Posterior cingulate gyrus (tissue), 11 donors: ENCODE measurements at places on chromosomes 7 and 10.
A peak's percentile ranks its signal among the peaks of the same experiment; 100 is the strongest.

GRCh38 chr7:25894902-25895791 is 256.9 kb upstream of the NFE2L3 start:
- peak; percentile 62 for DNase-seq

- no peak for DNase-seq
Measured at GRCh38 chr10:132443605-132443982, 46.6 kb downstream of the PWWP2B start.

GRCh38 chr7:70436790-70437350 is 695.1 kb upstream of the GALNT17 start:
- DNase-seq, result no peak

- DNase-seq, result no peak
Measured at GRCh38 chr7:73596191-73597065, 18.0 kb upstream of the TBL2 start.

DNA sequence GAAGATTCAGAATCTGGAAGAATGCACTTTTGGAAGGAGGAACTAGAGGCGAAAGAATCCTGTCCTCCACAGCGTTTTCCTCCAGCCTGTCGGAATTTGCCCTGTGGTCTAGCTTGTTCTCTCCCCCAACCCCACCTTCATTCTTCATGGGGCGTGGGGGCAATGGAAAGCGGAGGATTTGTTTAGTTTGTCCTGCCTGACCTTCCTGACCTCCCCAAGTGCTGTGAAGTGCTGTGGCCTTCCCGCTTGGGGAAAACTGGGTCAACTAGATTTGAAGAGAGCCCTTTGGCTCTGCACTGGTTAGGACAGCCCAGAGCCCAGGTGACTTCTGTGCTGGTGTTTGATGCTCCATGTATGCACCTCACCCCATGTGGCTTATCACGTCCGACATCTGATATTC is 49.1 kb downstream of the GATA3 start:
- no peak for DNase-seq

- DNase-seq, result no peak
Measured at GRCh38 chr10:44388641-44389040, 3.7 kb upstream of the CXCL12 start.

DNA sequence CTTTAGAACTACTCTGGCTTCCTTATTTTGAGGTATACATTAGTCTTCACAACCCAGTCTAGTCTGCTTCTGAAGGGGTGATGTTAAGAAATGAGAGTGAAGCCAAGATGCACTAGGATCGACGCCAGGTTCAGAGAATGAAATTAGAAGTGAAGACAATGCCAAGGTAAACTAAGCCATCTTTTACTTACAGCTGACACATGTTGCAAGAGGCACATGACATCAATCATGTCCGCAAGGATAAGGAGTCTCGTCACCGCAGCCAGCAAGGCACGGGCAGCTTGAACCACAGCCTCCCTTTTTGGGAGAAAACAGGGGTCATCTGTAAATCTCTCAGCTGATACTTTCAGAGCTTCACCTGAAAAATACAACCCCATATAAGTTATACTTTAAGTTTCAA is 156.7 kb downstream of the CTNNA3 start:
- DNase-seq, result no peak

DNA sequence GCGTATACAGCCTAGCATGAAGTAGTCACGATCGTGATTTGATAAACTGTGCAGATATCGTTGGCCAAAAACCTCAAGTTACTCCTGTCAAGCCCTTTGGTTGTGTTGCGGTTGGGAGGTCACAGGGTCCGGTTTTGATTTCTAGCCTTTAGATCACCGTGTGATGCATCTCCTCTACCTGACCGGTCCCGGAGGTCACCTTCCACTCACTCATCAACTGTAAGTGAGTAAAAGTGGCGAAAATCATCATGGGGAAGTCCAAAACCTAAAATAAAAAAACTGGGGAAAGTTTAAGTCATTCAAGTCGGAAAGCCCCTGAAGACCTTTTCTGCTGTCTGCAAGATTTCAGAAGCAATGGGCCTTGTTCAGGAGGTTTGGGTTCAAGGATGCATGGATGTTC is 62.8 kb downstream of the ADARB2 start:
- DNase-seq, result no peak

GRCh38 chr10:59872892-59873463 is 33.4 kb downstream of the CCDC6 start:
- no peak for DNase-seq

GRCh38 chr10:52212802-52213201 is 101.3 kb upstream of the DKK1 start:
- no peak for DNase-seq

- no peak for DNase-seq
Measured at GRCh38 chr10:105679781-105680180, 1038.7 kb downstream of the SORCS3 start.

DNA sequence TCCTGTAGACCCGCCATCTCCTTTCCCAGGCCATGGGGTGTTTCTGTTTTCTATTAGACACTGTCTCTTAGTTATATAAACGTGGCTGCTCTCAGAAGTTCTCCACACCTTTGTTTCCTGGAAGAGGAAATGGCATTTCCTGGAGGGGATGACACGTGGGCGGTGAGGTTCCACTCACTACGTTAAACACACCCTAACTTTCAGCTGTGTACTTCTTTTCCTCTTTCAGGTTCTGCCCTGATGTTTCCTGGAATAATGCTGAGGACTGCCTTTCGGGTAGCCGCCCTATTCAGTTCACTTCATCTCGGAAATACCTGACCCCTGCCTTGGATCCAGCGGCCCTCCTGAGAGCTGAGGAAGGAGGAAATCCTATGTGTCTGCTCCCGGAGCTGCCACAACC is 3.4 kb upstream of the PRKCQ start:
- no peak for DNase-seq

DNA sequence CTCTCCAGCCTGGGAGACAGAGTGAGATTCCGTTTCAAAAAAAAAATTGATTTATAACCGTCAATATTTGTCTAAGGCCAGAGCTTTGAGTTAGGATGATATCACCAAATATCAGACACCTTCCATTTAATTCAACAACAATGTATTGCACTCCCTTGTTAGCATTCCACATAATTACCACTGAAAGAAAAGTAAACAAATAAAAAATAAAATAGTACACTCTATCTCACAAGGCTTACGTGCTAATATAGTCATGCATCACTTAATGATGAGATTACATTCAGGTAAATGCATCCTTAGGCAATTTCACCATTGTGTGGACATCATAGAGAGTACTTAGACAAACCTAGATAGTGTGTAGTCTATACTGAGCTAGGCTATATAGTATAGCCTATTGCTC is 127.6 kb upstream of the RHOBTB1 start:
- DNase-seq, result no peak

DNA sequence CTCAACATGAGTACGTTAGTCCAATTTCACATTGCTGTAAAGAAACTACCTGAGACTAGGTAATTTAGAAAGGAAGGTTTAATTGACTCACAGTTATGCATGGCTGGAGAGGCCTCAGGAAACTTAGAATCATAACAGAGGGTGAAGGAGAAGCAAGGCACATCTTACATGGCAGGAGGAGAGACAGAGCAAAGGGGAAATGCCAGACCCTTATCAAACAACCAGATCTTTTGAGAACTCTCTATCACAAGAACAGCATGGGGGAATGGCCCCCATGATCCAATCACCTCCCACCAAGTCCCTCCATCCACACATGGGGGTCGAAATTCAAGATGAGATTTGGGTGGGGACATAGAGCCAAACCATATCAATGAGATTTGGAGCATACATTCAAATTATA is 34.6 kb upstream of the PDSS1 start:
- DNase-seq, result no peak

GRCh38 chr10:28906415-28906814 is 229.1 kb downstream of the BAMBI start:
- DNase-seq, result no peak

DNA sequence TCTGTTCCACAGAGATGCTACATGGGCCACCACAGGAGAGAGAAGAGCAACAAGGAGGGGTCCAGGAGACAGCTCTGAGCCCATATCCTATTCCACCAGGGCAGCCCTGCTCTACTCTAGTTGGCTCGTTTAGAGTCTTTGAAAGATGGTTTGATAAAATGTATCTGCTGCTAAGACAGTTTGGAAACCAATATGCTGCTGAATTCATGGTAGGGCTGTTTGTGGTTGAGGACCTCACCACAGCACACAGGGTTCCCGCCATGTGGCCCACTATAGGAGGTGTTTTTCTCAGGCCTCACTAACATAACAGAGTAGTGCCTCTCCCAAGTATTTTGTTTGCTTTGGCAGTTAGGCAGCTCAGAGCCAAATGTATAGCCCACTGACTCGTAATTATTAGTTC is 35.8 kb upstream of the ZC3HAV1L start:
- DNase-seq, result no peak

GRCh38 chr7:55475855-55476803 is 96.2 kb downstream of the VOPP1 start:
- DNase-seq, result no peak

- no peak for DNase-seq
Measured at GRCh38 chr10:73886661-73887293, 12.4 kb upstream of the CAMK2G start.

GRCh38 chr7:30177186-30177585 is 42.4 kb downstream of the MTURN start:
- no peak for DNase-seq

DNA sequence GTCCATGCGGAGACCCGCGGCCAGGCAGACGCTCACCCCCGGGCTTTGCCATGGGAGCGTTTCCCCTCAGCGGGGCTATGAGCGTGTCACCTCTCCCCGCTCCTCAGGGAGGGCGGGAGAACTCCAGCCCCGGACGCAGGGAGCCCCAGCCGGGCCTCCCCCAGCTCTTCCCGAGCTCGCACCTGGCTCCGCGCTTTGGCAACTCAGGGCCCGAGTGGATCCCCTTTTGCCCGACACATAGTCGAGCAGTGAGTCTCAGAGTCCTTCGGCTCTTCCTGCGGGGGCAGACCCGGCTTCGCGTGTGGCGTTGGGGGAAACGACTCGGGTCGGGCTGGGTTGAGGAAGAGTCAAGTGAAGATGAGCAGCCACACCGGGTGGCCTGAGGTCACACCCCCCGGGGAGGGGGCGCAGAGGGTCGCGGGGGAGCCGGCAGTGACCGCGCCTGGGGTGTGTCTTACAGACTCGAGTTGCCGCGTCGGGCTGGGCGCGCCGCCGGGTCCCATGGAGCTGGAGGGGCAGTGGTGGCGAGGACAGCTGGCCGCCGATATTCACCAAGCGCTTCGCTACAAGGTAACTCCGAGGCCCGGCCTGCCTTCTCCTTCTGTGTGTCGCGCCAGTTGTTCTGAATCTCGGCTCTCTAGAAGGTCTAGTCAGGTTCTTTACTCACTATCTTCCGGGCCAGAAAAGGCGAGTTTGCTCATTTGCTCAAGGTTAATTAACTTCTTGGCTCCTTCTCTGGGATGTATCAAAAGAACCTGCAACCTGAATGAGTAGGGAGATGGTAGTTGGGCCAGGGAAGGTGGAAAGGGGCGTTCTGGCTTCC is 721 bp downstream of the CCNJ start:
- DNase-seq, result peak; percentile 37

DNA sequence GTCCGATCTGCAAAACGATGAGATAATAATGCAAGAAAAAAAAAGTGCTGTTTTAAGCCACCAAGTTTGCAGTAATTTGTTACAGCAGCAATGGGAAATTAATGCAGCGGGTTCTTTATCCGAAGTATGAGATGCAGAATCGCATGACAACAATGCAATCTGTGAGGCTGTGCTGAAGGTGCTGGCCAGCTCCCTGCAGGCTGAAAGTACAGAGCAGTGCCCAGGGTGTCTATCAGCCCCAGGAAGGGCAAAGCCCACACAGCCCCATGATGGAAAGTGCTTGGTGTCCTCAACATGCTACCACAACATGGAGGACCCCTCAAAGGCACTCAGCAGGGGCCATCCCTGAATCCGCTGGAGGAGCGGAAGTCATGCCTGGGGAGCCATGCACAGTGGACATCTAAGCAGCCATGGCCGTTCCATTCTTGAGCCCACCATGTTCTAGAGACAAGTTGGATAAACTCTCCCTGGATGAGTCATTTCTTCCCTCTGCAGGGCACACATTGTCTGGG is 199.5 kb upstream of the PFKP start:
- DNase-seq, result no peak

- peak; percentile 86 for DNase-seq
Measured at GRCh38 chr7:20330928-20331909, 519 bp downstream of the ITGB8 start.

DNA sequence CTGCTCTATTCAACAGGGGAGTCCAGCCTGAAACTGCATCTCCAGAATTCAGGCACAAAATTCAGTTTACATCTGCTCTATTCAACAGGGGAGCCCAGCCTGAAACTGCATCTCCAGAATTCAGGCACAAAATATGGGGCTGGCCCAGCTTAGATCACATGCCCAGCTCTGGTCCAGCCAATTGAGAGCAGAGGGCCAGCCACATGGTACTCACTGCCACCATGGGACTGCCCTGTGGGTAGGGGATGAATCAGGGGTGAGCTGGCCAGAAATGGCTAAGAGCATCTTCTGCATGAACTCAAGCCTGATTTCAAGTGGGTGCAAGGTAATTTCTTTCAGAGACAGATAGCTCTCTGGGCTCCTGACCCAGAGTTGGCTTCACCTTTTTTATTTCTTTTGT is 156.6 kb upstream of the LYZL2 start:
- no peak for DNase-seq

DNA sequence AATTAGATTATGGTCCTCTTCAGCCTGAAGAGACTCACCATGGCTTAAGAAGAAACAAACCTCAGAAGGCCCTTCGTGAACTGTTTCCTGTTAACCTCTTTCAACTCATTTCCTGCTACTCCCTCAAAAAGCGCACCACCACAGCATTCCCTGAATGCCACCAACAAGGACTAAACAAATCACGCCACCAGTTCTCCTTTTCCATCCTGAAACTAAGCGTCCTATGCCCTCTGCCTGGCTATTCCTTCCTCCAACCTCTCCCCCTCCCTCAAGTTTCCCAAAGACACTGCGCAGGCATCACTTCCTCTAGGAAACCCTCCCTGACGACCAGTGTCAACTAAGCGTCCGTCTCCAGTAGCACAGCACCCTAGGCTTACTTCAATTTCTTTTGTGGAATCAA is 12.0 kb downstream of the YWHAG start:
- DNase-seq, result no peak

GRCh38 chr10:46541017-46541661 is 15.3 kb downstream of the GPRIN2 start:
- DNase-seq, result peak; percentile 40

GRCh38 chr10:311901-312665 is 176.8 kb downstream of the ZMYND11 start:
- no peak for DNase-seq

- no peak for DNase-seq
Measured at GRCh38 chr10:15083674-15084501, 4.7 kb downstream of the ACBD7 start.

- no peak for DNase-seq
Measured at GRCh38 chr7:40244226-40244625, 109.4 kb downstream of the SUGCT start.
